Neural crest cell (in vitro differentiated cells): ENCODE measurements at places on chromosomes 16 and 17. TPM values are rescaled to one million over a fixed set of nuclear protein-coding genes. Genes with fewer than 3 reads are reported as not detected.

DNA sequence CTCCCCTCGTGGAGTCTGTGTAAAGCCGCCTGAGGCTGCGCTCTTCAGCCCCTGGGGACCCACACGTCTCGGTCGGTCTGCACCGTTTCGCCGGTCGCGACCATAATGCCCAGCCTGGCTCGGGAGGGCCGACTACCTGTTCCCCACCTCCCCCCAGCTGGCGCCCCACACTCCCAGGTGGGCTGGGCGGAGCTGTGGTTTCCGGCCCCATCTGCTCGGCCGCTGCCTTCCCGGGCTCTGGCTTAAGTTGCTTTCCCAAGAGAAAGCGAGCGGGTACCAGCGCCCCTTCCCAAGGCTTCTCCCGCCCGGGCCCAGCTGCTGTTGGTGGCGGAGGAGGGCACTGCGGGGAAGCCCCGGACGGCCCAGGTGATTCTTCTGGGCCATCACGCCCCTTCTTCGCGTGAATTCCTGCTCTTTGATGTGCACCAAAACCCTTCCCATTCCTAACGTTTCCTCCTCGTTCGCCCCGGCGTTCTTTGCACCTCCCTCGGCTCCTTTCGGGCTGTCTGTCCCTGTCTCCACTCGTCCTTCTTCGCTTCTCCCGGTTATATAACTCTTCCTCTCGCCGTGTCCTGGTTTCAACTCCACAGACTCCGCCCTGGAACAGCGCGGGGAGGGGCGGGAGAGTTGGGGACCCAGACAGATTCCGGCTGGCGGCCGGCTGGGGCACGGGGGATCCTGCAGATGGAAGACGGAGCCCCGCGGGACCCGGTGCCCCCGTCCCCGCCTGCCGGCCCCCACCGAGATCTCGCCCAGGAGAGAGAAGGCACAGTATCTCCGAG is 2.0 kb downstream of the KDM6B start:
- peak; percentile 50 for DNase-seq
- H3K27ac ChIP-seq = peak overlapping the region; percentile 97
- H3K36me3 ChIP-seq = peaks cover 3% of the 10 kb centered on the region
- peaks cover 63% of the 10 kb centered on the region for H3K4me1 ChIP-seq
- H3K27me3 ChIP-seq = peaks cover 28% of the 10 kb centered on the region

DNA sequence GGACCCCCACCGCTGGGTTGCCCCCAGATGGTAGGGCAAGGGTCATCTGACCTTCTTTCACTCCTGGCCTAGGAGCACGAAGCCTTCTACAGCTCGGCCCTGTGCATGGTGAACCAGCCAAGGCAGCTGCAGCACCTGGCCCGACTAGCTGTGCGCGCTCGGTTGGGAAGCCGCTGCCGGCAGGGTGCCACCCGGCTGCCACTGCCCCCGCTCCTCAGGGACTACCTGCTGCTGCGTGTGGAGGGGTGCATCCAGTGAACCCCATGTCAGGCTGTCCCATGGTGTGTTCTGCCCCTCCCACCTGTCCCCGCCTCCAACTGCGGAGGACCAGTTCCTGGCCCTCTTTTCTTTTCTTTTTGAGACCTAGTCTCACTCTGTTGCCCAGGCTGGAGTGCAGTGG is 7.6 kb downstream of the ASB16 start:
- peaks cover 4% of the 10 kb centered on the region for H3K4me1 ChIP-seq
- no peak overlapping the region for H3K4me3 ChIP-seq
- H3K36me3 ChIP-seq = peaks cover 22% of the 10 kb centered on the region
- H3K27ac ChIP-seq = no peak overlapping the region
- DNase-seq = no peak

DNA sequence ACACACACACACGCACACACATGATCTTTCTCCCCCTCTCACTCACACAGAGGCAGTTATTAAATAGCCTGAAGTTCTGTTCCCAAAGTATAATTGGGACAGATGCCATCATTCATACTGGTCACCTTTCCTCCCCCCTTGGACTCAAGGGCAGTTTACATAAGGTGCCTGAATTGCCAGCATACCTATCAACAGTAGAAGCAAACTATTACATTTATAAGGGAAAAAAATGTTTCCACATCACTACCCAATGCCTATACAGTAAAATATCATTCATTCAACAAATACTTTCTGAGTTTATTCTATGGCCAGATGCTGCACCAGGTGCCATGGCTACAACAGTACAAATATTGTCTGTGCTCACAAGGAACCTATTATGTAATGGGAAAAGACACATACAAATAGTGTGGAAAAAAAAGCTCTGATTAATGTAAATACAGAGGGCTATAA is 6.3 kb downstream of the CNTD1 start:
- no peak overlapping the region for H3K4me3 ChIP-seq
- H3K36me3 ChIP-seq = peaks cover 3% of the 10 kb centered on the region
- H3K27me3 ChIP-seq = peaks cover 21% of the 10 kb centered on the region
- H3K4me1 ChIP-seq = no peaks in the 10 kb centered on the region

DNA sequence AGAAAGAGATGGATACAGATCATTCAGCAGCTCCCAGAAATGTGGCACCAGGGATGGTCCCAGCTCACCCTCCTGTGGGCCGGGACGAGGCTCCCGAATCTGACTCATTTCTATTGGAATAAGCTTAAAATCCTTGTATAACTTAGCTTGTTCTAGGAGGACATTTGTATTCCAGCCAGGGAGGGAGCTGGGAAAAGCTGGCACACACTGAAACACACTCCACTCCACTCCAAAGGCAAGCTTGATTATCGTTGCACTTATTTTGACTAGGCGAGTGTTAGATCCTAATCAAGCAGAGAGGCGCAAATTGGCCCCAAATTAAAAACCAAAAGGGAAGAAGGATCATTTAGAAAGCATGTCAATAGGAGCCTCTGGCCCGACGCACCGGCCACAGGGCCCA is 339.5 kb downstream of the HS3ST4 start:
- no peaks in the 10 kb centered on the region for H3K27me3 ChIP-seq
- DNase-seq = no peak
- peak overlapping the region; percentile 29 for H3K27ac ChIP-seq
- no peaks in the 10 kb centered on the region for H3K36me3 ChIP-seq
- peaks cover 5% of the 10 kb centered on the region for H3K4me1 ChIP-seq
- no peak overlapping the region for H3K4me3 ChIP-seq

GRCh38 chr17:38761612-38762011 is 9.1 kb downstream of the PSMB3 start:
- peak overlapping the region; percentile 46 for H3K27ac ChIP-seq
- peaks cover 5% of the 10 kb centered on the region for H3K4me1 ChIP-seq
- DNase-seq = peak; percentile 36
- H3K36me3 ChIP-seq = peaks cover 10% of the 10 kb centered on the region
- no peaks in the 10 kb centered on the region for H3K27me3 ChIP-seq
- peak overlapping the region; percentile 17 for H3K4me3 ChIP-seq

- no peak overlapping the region for H3K4me3 ChIP-seq
- H3K27me3 ChIP-seq = peaks cover 84% of the 10 kb centered on the region
- H3K27ac ChIP-seq = no peak overlapping the region
- no peaks in the 10 kb centered on the region for H3K36me3 ChIP-seq
- H3K4me1 ChIP-seq = peaks cover 15% of the 10 kb centered on the region
Measured at GRCh38 chr17:33288954-33289353, 4.1 kb downstream of the ASIC2 start.

DNA sequence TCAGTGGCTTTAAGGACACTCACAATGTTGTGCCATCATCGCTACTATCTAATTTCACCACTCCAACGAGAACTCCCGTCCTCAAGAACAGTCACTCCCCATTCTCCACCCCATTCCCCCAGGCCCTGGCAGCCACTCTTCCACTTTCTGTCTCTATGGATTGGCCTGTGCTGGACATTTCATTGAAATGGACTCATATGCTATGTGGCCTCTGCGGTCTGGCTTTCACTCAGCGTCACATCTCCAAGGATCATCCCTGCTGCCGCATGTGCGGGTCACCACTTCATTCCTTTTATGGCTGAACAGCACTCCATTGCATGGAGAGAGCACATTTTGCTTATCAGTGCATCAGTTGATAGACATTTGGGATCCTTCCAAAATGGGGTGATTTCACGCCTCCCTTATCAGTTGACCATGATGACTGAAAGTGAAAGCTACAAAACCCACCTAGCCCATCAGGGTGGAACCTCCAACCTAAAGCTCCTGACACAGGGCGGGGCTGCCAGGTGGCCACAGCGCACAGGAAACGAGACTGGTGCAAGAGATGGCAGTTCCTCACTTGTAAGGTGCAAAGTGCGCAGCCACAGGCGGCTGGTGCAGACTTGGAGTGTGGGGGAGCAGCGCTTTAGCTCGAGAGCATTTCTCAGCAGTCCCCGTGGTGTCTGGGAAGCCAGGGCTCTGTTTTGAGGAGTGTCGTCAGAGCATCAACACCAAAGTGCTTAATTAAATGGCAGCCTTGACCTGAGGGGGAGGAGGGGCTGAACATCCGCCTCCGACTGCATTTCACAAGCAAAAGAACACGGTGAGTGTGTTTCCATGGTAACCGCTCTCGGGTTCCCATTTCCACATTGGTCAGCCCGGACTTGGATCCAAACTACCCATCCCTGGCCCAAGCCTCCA is 23.8 kb downstream of the COTL1 start:
- peaks cover 26% of the 10 kb centered on the region for H3K36me3 ChIP-seq
- no peaks in the 10 kb centered on the region for H3K27me3 ChIP-seq

GRCh38 chr17:4947010-4947410 is 1.3 kb downstream of the PFN1 start:
- H3K36me3 ChIP-seq = peaks cover 14% of the 10 kb centered on the region
- H3K4me3 ChIP-seq = peak overlapping the region; percentile 96
- H3K4me1 ChIP-seq = peaks cover 55% of the 10 kb centered on the region
- H3K27me3 ChIP-seq = peaks cover 7% of the 10 kb centered on the region

GRCh38 chr17:81057079-81057730 is 22.3 kb downstream of the BAIAP2 start:
- H3K27ac ChIP-seq = peak overlapping the region; percentile 97
- DNase-seq = no peak
- no peaks in the 10 kb centered on the region for H3K27me3 ChIP-seq
- no peaks in the 10 kb centered on the region for H3K36me3 ChIP-seq

- H3K4me1 ChIP-seq = peaks cover 5% of the 10 kb centered on the region
- H3K36me3 ChIP-seq = no peaks in the 10 kb centered on the region
- no peak overlapping the region for H3K27ac ChIP-seq
Measured at GRCh38 chr17:51391982-51392654, 131.8 kb downstream of the UTP18 start.

- H3K27ac ChIP-seq = no peak overlapping the region
- H3K4me1 ChIP-seq = peaks cover 27% of the 10 kb centered on the region
- no peak overlapping the region for H3K4me3 ChIP-seq
- H3K36me3 ChIP-seq = peaks cover 3% of the 10 kb centered on the region
Measured at GRCh38 chr17:66476014-66476413, 173.6 kb downstream of the PRKCA start.

- no peak for DNase-seq
- H3K27ac ChIP-seq = no peak overlapping the region
- H3K4me1 ChIP-seq = no peaks in the 10 kb centered on the region
Measured at GRCh38 chr17:60332574-60332973, 59.4 kb downstream of the USP32 start.

- peaks cover 2% of the 10 kb centered on the region for H3K27me3 ChIP-seq
- no peaks in the 10 kb centered on the region for H3K36me3 ChIP-seq
- no peak for DNase-seq
- H3K27ac ChIP-seq = peak overlapping the region; percentile 97
- no peak overlapping the region for H3K4me3 ChIP-seq
Measured at GRCh38 chr17:8698162-8698971, 46.3 kb downstream of the CCDC42 start.

- no peaks in the 10 kb centered on the region for H3K36me3 ChIP-seq
- H3K27ac ChIP-seq = no peak overlapping the region
- no peaks in the 10 kb centered on the region for H3K4me1 ChIP-seq
- H3K27me3 ChIP-seq = no peaks in the 10 kb centered on the region
- no peak for DNase-seq
Measured at GRCh38 chr17:13087802-13088201, 70.0 kb upstream of the ELAC2 start.

- no peak for DNase-seq
- no peaks in the 10 kb centered on the region for H3K36me3 ChIP-seq
- H3K27ac ChIP-seq = peak overlapping the region; percentile 43
- no peaks in the 10 kb centered on the region for H3K27me3 ChIP-seq
- H3K4me1 ChIP-seq = peaks cover 6% of the 10 kb centered on the region
- H3K4me3 ChIP-seq = no peak overlapping the region
Measured at GRCh38 chr17:68346448-68346847, 55.2 kb downstream of the ARSG start.

GRCh38 chr17:9907883-9908648 is 3.0 kb upstream of the RCVRN start:
- H3K4me3 ChIP-seq = no peak overlapping the region
- no peaks in the 10 kb centered on the region for H3K27me3 ChIP-seq
- DNase-seq = no peak
- H3K27ac ChIP-seq = no peak overlapping the region

DNA sequence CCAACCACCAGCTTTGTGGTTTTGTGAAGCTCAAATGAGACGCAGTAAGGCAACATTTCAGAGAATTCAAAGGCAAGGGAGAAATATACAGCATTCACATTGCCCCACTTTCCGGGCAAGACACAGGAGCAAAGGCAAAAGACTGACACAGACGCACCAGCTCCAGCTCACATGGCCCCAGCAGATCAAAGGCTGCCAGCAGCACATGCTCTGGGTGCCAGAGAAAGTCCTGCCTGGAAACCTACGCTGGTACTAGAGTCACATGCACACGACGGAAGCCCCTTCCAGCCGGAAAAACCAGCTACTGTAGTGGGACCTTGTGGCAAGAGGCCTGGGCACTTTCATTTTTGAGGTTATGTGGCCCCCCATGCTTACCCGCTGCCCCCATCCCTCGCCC is 50.1 kb downstream of the GTF3C1 start:
- H3K27me3 ChIP-seq = no peaks in the 10 kb centered on the region
- H3K4me1 ChIP-seq = no peaks in the 10 kb centered on the region
- no peak overlapping the region for H3K27ac ChIP-seq
- peaks cover 26% of the 10 kb centered on the region for H3K36me3 ChIP-seq
- no peak overlapping the region for H3K4me3 ChIP-seq
- DNase-seq = no peak

DNA sequence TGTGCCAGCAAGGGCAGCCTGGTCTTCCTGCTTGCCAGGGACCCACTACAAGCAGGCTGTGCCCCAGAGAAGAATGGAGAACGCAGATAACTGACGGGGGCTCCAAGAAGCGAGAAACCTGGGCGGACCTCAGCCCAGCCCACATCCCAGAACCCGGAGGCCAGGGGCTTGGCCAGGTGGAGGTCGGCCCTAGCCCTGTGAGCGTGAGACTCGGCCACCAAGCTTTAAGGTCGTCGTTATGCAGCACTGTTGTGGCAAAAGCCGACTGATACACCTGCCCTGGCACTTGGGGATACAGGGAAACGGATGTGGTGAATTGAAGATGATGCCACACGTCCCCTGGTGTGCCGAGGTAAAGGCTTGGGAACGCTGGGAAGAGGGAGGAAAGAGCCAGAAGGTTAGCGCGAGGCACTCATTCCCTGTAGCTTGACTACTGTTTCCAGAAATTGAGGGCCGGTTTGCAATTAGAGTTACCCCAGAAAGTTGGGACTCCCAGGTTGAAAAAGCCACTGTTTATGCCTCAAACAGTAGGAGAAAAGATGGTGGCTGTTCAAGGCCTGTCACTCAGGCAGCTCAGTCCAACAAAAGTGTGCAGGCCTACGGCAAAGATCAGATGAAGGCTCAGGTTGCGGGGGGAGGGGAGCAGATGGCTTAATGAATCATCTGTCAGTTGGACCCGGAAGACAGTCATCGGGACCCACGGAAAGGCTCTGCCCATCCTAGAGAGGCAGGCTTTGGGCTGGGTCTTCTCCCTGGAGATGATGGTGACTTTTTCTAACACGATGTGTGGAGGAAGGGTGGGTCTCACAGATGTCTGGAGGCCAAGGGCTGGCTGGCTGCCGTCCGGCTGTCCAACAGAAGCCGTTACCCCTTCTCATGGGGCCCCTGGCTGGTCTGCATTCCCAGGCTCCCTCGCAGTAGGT is 45.6 kb upstream of the BAHCC1 start:
- H3K27ac ChIP-seq = no peak overlapping the region
- H3K27me3 ChIP-seq = peaks cover 3% of the 10 kb centered on the region
- peaks cover 36% of the 10 kb centered on the region for H3K4me1 ChIP-seq
- no peak for DNase-seq
- no peaks in the 10 kb centered on the region for H3K36me3 ChIP-seq
- H3K4me3 ChIP-seq = peak overlapping the region; percentile 73

Gene TSPOAP1
- 27.9 and 30.5 TPM in 2 replicates for total RNA-seq

Gene SLC13A2
- total RNA-seq = not detected in 2 replicates

Gene MT1F
- total RNA-seq = 1.5 and 2.4 TPM in 2 replicates

Gene YBX2
- total RNA-seq = 0.54 and 0.96 TPM in 2 replicates

Gene C1QTNF8
- total RNA-seq = 0.19 and 0.30 TPM in 2 replicates
